ENCODE measurements at places on chromosomes 2 and 18.

DNA sequence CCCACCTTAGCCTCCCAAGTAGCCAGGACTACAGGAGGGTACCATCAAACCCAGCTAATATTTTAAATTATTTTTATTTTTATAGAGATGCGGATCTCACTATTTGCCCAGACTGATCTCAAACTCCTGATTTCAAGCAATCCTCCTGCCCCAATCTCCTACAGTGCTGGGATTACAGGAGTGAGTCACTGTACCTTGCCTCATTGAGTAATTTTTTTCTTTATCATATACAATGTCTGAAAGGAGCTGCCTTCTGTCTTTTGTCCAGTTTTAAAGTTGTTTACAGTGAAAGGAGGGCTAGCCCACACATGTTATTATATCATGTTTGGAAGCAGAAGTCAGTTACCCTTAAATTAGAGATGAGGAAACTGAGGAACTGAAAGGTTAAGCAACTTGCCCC is 32.5 kb downstream of the PRKRA start:
- DNase-seq = no peak

- DNase-seq = no peak
Measured at GRCh38 chr2:16350211-16350610, 315.4 kb downstream of the CYRIA start.

DNA sequence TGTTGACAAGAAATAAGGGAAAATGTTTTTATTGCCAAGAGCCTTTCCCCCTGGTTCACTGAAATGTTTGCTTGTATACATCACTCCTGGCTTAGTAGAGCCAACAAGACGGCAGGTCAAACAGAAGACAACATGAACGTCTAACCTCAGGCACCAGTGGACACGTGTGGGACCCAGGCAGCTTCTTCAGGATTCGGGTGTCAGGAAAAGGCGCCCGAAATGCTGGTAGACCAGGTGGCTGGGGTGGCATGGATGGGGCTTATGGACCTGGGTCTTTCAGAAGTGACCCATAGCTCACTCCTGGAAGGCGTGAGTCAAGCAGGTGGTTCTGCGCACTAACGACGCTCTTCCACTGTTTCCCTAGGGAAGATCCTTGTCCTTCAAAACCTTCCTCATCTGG is 23.3 kb upstream of the NFATC1 start:
- DNase-seq = no peak

DNA sequence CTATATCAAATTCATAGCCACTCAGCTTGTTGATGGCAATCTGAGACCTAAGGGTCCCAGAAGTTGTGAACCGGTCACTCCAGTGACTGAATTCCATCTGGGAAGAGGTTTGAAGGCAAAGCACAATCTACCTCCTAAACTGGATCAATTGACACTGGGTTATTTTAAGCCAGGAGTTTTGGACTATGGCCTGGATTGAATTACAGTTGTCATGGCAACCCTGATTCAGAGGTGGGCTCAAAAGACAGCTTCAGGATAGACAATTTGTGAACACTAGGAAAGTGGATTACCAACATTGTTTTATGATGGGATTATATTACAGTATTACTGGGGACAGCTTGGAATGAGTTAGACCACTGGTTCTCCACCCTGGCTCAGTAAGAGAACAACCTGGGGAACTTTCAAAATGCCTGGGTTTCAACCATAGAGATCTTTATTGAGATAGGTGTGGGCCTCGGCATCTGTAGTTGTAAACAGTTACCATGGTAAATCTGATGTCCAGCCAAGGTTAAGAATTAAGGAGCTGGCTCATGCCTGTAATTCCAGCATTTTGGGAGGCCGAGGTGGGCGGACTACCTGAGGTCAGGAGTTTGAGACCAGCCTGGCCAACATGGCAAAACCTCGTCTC is 58.8 kb downstream of the MFSD6 start:
- no peak for DNase-seq

Data from activated naive CD8-positive, alpha-beta T cell treated with anti-CD3 and anti-CD28 coated beads, Interleukin-2, amount 50 U/mL, for 16 hours (primary cell).